Stimulated activated CD4-positive, alpha-beta T cell treated with anti-CD3 and anti-CD28 coated beads, Interleukin-12 subunit alpha, Interleukin-12 subunit beta, amount 100 ng/mL, for 24 hours (primary cell): ENCODE measurements at places on chromosomes 7 and 10.

DNA sequence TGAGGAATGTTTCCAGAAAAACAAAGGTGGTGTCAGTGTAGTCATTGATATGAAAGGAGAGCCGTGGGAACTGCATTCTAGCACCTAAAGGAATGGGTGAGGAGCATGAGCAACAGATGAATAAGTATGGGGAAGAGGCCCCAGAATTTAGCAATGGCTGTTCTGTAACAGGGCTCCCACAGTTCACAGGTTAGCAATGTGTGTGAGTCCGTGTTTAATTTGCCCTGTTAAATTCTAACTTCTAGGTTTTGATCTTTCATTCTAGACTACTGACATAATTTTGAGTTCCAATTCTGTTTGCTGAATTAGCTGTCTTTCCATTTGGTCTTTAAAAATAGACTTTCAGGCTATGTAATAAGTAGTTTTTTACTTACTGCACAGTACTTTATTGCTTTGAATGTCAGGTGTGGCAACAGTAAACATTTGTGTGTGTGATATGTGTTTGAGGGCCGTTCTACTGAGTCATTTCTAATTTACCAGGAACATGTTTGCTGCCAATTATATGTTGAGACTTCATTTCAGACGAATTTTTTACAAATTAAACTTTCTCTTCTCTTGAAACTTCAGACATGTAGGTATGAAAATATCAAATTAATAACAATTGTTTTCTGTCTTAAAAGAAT, 8.8 kb downstream of the STK17A start:
- DNase-seq, result no peak

DNA sequence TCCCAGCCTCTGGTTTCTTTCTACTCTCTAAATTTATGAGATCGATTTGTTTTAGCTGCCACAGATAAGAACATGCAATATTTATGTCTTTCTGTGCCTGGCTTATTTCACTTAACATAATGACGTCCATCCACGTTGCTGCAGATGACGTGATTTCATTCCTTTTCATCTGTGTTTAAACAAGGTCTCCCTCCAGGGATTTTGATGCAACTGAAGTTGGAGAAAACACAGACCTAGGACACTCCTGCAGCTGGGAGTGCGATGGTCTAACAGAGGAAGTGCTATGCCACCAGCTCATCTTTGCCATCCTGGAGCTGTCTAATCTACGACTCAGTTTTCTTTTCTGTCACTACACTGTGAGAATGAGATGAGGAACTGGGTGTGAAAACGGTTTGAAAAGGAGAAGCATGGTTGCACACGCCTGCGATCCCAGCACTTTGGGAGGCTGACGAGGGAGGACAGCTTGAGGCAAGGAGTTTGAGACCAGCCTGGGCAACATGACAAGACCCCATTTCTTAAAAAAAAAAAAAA, 1.5 kb upstream of the KCTD7 start:
- no peak for DNase-seq

GRCh38 chr7:1675036-1675671, 5.1 kb downstream of the ELFN1 start:
- DNase-seq, result no peak

GRCh38 chr7:149624419-149625339, 127.1 kb upstream of the ZNF746 start:
- DNase-seq, result peak; percentile 88

GRCh38 chr7:140475747-140476333, 3.5 kb downstream of the MKRN1 start:
- DNase-seq, result no peak

DNA sequence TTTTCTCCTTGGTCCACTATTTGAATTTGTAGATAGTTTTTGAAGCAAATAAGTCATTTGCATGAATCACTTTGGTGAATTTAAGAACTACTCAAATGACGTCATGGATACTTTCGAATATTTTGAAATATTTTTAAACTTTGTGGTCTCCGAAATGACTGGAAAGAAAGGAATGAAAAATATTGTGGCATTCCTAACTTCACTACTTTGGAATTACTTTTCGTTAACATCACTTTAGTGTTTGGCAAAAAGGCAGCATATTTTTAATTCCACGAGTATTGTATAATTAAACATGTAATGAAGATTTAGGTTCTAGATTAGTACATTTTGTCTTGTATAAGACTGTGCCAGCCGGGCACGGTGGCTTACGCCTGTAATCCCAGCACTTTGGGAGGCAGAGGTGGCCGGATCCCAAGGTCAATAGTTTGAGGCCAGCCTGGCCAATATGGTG, 35.3 kb upstream of the ZRANB1 start:
- DNase-seq, result no peak

GRCh38 chr7:134547397-134548054, 1.4 kb upstream of the AKR1B15 start:
- peak; percentile 66 for DNase-seq

GRCh38 chr7:78695826-78696225, 757.6 kb downstream of the MAGI2 start:
- no peak for DNase-seq

DNA sequence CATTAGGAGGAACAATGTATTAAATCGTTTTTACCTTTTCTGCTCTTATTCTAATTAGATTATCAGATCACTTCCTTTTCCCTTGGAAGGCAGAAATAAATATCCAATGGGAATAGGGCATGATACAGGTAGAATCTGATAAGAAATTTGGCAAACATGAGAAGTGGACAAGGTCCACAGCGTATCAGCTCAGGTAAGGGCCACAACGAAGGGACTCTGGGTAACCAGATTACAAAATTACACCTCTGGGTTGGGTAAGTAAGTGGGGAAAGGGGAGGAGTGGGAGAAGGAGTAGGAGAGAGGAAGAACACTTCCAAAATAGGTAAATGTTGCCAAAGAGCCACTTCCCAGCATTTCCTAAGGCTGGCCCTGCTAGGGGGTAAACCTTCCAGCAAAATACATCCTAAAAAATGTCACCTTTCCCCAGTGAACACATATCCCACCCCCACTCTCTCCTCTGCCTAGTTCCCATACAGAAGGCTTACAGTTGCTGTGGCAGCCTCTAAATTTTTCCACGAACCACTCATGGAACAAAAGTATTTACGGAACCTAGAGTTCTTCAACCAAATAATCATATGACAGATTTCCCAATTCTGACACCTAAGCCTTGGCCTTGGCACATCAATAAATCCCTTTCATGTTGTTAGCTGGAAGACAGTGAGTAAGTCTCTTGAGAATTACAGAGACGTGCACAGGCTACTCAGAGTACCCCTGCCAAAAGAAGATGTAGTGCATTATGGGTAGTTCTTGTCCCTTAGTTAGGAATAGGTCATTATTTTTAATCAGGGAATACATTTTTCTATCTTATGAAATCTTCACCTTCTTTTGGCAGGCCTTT, 51.5 kb upstream of the DLX6 start:
- no peak for DNase-seq

GRCh38 chr10:90723416-90724068, 134.3 kb downstream of the HTR7 start:
- DNase-seq, result no peak

DNA sequence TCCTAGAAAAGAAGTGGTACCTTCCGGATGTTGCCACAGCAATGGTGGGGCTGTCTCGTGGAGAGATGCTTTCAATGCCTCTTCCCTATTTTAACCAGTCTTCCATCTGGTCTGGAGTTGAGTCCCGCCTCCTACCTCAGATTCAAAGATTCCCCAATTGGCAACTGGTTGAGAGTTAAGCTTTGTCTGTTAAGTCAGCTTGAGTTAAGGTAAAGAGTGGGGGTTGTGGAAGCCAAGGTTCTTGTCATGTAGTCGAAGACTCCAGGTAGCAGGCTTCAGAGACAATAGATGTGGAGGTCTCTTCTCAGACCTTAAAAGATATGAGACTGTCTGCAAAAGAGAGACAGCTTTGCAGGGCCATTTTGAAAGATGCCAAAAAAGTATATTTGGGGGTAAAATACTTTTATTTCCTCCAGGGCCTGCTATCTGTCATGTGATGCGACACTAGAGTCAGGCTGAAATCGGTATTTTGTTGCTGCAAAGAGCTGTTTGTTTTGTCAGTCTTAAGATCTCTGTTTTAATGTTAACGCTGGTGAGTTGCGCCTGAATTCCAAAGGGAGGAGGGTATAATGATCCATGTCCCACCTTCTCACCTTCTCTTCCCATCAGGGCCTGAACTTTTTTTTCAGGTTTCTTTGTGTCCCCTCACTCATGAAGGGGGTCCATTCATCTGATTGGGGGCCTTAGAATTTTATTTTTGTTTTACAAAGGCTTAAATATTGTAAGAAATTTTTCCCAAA, 40.4 kb upstream of the SCIN start:
- DNase-seq, result no peak

GRCh38 chr10:132382231-132382922, 14.6 kb upstream of the PWWP2B start:
- no peak for DNase-seq

- no peak for DNase-seq
Measured at GRCh38 chr10:695396-695795, 5.9 kb upstream of the DIP2C start.

DNA sequence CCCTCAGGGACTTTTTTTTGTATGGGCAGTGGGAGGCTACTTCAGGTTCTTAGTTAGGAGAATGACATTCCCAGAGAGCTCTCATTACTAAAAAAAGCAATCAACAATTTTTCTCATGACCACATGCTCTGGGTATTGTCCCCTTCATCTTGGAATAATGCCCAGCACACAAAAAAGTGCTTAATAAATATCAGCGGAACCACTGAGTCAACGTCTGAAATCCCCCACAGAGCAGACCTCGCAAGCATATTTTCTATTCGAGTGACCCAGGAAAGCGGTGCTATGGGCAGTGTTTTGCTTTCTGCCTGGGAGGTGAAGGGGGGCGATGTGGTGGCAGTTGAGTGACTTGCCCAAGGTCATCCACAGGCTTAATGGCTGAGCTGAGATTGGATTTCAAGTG, 493.4 kb upstream of the ZMIZ1 start:
- DNase-seq, result no peak

DNA sequence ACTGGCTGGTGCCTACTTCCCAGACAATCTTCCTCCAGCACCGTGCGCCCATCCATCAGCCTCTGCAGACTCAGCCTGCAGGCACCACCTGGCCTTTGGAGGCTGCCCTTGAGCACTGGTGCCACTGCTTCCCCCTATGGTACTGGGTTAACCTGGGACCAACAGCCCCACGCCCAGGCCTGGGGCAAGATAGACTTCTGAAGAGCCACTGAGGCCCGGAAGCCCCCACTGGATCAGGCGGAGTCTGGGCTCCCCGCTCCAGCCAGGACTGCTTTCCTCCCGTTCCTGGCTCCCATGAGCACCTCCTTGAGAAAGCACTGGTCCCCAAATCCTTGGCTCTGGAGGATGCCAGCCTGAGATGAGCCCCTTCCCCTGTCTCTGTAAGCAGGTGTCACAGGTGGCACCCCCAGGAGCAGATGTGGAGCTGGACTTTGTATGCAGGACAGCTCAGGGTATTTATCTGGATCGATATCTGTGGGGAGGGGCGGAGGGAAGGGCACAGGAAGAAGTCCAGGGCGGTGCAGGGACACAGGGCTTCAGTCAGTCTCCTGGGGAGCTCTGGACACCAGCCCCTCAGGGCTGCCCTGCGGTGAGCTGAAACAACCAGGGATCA, 206.5 kb upstream of the PPP2R2D start:
- no peak for DNase-seq

- no peak for DNase-seq
Measured at GRCh38 chr7:33350577-33350976, 221.2 kb downstream of the BBS9 start.

- DNase-seq, result no peak
Measured at GRCh38 chr10:48554246-48554645, 50.6 kb downstream of the ARHGAP22 start.

GRCh38 chr10:62153191-62153590, 115.5 kb downstream of the RTKN2 start:
- no peak for DNase-seq

DNA sequence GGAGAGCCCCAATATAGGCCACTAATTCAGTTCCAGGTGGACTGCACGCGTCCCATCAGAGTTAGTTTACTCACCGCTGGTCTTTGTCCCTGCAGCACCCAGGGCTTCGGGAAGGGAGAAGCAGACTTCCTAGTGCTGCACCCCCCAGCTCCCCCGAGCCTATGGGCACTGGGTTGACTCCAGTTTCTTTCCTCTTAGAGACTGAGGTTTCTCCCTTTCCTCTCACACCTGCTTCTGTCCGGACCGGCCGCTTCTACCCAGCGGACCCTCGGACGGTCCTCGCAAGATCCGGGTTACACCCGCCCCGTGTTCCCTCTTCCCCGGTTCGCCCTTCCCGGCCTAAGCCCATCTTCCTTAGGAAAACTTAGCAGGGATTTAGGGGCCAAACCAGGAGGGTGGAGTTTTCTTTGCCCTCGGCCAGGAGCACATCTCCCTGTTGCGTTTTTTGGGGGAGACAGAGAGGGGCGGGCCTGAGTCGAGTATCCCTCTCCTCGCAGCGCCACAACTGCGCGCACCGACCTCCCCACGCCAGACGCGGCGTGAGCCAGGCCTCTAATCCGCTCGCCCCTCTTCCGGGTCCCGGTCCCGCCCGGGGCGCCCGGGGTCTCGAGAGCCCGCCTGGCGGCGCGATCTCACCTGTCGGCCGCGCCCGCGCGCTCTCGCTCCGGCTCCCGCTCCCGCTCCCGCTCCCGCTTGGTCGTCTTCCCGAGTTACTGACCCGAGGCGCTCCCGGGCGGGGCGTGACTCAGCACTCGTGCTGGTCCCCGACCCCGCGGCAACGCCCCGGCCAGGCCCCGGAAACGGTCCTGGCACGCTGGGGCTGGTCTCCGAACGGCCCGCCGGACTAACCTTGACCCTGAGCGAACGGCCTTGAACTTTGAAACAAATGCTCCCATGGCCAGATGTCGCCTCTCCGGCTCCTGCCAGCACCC, at the start of gene AIFM2:
Gene AIFM2, minus strand, starts transcription at position 728 of the 932 bp plus-strand sequence. CDS start 8,741 bp downstream, outside the sequence.
- peak; percentile 27 for DNase-seq

- DNase-seq, result no peak
Measured at GRCh38 chr10:30784524-30784896, 155.0 kb upstream of the LYZL2 start.

GRCh38 chr7:121562259-121562658, 166.2 kb upstream of the FAM3C start:
- no peak for DNase-seq

DNA sequence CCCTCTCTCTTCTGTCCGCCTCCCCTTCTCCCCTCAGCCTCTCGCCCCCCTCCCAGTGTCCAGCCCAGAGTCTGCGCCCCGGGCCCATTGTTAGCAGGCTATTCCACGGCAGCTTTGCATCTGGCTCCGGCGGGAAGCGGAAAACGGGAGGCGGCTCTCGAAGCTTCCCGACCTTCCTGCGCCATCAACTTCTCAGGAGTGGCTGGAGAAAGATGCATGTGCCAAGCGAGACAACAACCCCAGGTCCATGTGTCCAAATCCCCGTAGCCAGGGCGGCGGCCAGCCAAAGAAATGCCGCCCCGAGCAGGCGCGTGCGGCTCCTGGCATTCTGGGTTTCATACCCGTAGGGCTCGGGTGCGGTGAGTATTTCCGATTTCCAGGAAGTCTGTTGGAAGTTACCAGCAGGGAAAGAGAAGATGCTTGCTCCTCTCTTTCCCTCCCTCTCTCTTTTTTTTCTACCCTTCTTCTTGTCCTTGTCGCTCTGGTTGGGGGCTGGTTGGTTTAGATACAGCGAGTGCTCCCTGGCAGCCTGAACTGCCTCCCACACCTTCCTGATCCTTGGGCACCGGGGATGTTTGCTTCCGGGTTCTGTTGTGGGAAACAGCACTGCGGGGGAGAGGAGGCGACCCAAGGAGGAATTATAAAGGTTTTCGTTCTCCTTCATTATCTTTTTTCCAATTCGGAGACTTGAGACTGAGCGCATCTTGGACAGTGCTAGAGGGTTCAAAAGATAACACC, 1.2 kb upstream of the HOXA2 start:
- DNase-seq, result no peak

GRCh38 chr10:68348265-68348741, 15.6 kb upstream of the PBLD start:
- peak; percentile 23 for DNase-seq

- DNase-seq, result no peak
Measured at GRCh38 chr7:120550494-120551048, 277.6 kb downstream of the KCND2 start.

- DNase-seq, result no peak
Measured at GRCh38 chr7:144105211-144105610, 4.2 kb upstream of the OR2A2 start.
